ENCODE measurements at places on chromosomes 12 and 14.

- DNase-seq: no peak
Measured at GRCh38 chr12:127728285-127728684, 538.7 kb upstream of the TMEM132C start.

DNA sequence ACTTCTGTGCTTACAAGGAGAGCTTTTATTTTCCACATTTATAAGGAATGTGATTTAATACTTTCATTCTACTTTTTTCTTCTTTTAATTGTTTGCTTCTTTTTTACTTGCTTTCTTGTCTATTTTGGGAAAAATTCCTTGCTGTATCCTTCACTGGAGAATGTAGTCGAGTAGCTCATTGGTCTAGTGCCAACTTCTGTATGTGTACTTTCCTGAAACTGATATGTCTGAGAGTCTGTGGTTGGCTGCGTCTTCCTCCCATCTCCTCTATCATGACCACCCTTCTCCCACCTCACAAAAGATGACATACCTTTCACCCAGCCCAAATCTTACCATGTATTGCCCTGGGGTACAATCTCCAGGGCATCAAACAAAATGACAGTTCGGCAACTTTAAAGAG is 51.8 kb downstream of the MSRB3 start:
- no peak for DNase-seq

DNA sequence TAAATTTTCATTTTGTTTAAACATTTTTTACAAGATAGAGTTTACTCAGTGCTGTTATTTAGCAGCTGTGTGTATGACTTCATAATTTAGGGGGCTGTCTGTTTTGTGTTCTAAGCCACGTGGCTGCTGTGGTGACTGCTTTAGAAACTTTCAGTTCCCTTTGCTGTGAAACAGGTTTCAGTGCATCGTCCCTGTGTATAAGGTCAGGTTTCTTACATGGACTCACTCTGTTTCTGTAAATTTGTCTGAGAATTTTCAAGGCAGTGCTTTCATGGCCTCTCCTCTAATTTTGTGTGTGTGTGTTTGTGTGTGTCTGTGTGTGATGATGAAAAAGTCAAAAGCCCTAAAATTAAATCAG is 32.4 kb downstream of the BICD1 start:
- DNase-seq: no peak

DNA sequence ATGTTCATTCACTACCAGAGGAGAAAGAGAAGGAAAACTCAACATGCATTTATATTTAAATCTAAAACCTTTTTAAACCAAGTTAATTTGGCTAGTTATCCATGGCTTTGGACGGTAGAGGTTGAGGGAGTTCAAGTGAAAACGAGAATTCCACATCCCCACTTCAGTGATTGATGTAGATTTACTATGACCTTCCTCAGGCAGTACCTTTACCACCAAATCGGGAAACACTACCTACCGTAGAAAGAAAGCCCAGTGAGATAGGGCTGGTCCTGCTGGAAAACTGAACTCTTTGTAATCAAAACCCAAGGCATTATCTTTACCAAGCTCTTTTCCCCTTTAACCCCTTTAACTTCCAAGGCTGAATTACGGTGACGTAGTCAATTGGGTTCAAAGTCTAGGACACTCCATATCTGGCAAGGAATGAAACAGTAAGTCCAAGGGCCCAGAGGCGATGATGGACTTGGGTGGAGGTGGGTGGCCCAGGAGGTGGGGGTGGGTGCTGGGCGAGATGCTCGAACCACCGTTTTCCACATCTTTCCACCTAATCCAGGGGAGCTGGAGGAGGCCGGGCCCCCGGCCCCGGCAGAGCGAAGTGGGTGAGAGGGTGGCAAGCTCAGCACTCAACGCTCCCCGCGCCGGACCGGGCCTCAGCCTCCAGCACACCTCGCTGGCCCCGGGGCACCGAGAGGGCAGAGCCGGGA is 618 bp downstream of the SEC23A start:
- DNase-seq: no peak

DNA sequence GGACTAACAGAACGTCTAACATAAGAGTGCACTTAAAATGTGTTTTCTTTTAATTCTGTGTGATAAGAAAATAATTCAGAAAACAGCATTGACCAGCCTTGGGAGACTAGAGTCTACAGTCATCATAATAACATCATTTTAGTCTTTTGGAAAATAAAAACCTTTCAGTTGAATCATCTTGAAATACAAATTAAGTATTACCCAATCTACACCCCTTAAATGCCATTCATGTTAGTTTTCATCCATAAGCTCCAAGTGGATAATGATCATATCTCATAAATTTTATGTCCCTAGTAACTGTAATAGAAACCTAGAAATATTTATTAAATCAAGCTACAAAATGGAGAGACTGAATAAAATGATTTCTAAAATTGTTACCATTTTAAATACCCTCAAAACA is 32.4 kb downstream of the EPS8 start:
- DNase-seq: no peak

- DNase-seq: no peak
Measured at GRCh38 chr12:52026263-52026662, 19.5 kb downstream of the TAMALIN start.

DNA sequence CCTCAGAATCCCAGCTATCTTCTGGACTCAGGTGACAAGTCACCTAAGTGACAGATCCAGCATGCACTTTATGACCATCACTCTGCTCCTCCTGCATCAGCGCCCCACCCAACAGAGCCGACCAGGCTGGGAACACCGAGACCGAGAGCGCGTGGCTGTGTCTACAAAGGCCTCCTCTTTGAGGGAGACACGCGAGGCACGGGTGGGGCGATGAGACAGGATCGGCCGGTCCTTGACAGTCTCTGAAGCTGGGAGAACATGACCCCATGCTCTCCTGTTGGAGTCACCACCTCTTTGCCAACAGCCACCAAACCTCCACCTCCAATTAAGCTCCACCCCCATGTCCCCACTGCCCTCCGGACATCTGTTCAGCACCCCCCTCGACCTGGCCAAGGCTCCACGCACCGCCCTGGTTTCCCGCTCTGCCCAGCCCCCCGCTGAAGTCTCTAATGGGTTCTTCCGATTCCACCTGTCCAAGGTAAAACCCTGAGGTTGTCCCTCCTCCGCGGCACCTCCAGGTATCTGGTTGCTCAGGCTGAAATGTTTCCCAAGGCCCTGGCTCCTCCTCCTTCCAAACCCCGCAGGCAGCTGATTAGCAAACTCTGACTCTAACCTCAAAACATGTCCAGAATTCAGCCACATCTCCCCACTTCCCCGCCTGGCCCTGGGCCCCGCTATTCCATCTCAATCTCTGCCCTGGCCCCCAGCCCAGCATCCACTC is 31.5 kb downstream of the HSP90AA1 start:
- DNase-seq: no peak

GRCh38 chr12:52041695-52042123 is 9.5 kb upstream of the NR4A1 start:
- no peak for DNase-seq

- DNase-seq: no peak
Measured at GRCh38 chr12:32517966-32518365, 118.6 kb downstream of the FGD4 start.

GRCh38 chr14:91140672-91141071 is 26.8 kb downstream of the DGLUCY start:
- no peak for DNase-seq

DNA sequence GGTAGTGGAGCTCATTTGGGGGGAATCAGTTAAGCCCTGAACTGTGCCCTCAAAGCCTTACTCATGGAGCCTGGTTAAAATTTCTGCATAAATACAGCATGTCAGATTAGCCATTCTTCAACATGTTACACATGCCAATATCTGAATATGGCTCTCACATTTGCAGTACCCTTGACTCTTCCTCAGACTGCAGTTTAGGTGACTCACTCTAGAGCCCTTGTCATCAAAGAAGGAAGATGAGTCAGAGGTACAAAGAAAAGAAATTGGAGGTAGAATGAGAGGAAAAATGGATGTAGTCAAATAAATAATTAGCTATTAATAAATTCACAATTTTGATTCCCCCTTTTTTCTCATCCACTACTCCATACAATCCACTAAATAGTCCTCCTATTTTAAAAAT is 23.6 kb upstream of the OR4K2 start:
- DNase-seq: no peak

GRCh38 chr12:124774054-124774461 is 89.6 kb downstream of the SCARB1 start:
- DNase-seq: no peak

- DNase-seq: peak; percentile 3
Measured at GRCh38 chr12:15856097-15856982, 25.8 kb upstream of the STRAP start.

- DNase-seq: no peak
Measured at GRCh38 chr12:2149091-2149490, 96.3 kb downstream of the CACNA1C start.

DNA sequence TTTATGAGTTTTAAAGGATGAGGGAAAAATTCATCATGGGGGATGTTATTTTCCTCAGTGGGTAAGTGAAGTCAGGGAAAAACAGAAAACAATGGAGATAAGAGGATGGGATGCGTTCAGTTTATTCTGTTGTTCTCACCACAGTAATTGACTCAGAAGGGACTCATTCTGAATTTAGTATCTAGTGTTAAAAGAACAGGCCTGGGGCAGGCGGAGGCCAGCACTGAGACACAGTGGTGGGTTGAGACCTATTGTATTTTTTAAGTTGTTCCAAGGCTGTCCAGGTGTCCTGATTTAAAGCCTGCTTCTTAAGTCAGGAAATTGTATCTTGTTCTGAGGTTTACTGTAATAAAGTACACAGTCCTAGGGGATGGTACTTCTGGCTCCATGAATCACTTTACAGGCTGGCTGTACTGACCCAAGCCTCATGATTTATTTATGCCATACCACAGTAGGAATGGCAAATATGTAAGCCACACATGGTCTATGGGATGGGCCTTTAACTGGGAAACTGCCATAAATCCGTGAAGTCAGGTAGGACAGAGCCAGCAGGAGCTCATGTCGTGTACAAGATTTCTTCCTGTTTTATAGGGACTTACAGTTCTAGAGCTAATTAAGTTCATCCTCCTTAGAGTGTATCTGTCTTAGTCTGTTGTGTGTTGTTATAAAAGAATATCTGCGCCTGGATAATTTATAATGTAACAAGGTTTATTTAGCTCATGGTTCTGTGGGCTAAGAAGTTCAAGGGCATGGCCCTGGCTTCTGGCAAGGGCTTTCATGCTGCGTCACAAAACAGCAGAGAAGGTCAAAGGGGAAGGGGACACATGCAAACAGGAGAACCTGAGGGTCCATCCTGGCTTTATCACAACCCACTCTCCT is 244.1 kb downstream of the FBXL14 start:
- DNase-seq: no peak

- no peak for DNase-seq
Measured at GRCh38 chr12:121107681-121108080, 25.0 kb upstream of the P2RX7 start.

DNA sequence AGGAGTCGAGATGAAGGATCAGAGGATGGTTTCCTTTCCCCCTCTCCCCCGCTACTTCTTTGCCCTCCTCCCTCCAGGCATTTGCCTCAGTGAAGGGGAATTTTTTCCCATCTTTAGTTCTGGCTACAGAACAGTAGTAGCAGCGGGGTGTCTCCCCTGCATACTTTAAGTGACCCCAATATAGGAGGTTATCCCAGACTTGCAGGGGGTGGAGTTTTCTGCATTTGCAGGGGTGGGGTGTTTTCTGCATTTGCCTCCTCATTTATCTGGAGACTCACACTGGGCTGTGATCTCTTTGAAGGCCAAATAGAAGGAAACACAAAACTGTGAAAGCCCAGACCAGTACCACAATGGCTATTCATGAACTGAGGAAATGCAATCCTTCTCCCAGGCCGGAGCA is 19.8 kb downstream of the PTPRB start:
- DNase-seq: no peak

DNA sequence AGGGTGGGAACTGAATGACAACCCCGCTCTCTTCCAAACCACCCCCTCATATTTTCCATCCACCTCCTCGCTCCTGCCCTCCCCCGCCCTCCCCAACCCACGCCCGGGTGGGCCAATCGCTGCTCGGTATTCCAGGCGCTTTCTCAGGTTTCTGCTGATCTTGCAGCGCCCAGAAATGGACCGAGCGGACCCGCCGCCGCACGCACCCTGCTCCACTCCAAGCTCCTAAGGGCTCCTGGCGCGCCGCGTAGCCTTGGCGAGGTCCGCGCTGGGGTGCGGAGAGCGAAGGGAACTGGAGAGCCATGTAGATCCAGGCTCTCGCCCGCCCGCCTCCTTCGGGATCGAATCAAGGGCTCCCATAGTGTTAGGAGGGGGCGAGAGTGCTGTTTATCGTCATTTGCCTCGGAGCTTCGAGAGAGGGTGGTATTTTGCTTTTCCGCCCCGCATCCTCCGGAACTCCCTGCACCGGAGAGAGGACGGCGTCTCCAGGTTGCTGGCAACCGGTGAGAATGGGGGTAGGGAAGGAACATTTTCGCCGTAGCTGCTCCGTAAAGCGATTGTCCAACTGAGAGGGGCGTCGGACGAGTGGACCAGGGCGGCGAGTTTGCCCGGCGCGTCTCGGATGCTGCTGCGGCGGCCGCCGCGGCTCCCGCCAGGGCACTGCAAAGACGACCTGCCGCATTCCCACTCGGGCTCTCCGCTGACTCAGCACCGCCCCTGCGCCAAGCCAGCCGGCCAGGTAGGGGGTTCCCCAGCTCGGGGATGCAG is at the start of gene KCNA1:
TSS of gene KCNA1 (plus strand) at position 172 of the 768 bp plus-strand sequence. CDS start 1,474 bp downstream, outside the sequence.
- DNase-seq: no peak
